ENCODE measurements at places on chromosomes 11 and 22.

DNA sequence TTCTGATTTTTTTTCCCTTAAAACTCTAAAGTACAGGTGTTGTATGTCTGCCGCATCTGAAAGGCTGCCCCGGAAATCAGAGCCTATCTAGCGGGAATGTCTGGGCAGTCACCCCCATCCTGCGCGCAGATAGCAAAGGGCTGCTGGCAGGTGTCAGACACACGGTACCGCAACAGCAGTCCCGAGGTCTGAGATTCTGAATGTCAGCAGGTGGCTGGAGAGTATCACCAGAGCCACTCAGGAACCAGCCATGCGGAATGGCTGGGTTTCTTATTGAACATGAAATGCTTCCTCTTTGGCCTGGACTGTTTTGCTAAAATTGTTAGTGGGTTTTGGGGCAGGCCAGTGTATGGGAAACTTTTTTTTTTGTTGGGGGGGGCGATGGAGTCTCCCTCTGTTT, 53.3 kb downstream of the CERK start:
- no peak for DNase-seq

- no peak for DNase-seq
These were observed 24.0 kb downstream of the TPST2 start for GRCh38 chr22:26565889-26566288.

DNA sequence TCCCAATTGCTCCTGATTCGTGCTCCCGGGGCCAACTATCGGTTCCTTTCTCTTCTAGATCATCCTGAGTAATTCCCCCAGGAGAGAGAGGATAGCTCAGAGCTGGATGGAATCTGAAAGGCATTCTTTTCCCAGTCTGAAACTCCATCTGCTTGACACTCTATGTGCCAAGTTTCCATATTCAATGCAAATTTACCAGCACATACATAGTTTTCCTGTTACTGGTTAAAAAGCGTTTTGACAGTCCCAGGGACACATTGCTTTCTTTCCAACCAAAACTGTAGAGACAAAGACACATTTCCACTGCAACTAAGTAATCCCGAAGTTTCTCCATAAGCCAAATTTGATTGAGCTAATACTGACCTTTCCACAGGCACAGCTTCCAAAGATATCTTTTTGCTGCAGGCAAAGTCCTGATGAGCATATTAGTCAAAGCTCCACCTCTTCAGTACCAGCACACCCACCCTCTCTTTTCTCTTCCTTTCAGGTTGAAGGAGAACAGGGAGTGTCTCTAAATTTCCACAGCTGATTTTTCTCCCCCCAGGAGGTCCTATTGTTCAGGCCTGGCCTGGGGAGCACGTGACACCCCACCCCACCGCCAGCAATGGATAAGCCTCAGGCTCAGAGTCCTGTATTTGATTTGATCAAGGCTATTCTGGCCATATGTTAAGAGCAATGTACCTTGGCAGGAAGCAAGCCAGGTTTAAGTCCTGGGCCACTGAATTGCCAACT, 9.7 kb upstream of the ANKK1 start:
- DNase-seq, result no peak

DNA sequence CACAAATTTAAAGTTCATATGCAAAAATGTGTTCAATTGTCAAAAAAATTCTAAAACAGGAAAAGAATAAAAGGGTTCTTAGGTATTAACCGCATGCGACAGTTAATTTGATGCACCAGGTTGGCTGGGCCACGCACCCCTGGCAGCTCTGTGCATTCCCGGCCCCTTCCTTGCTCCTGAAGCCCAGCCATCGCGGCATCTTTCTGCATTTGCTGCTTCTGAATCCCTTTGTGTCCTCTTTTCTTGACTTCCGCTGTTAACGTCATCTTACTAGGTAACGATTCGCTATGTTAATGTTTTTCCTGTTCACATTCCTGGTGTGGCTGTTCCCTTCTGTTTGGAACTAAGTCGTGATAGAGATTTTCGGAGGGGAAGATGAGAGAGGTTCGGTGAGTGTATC, 7.9 kb upstream of the KLHDC7B start:
- no peak for DNase-seq

GRCh38 chr22:17872471-17872870, 98.2 kb upstream of the BID start:
- DNase-seq, result no peak

DNA sequence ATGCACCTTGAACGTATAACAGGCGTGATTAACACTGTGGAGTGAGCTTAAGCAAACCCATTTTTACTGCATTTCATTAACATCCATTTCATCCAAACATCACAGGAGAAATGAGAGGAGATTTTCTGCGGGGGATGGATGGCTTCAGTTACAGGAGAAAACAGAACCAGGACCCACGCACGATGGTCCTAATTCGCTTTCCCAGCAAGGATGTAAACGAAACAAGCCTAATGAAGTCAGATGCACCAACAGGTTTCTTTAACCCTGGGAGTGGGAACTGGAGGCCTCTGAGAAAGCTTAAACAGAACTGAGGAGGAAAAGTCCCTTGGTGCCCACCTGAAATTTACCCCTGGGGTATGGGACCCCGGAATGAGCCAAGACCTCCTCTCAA, 2.7 kb downstream of the CADM1 start:
- DNase-seq, result no peak

GRCh38 chr11:22467741-22468140, 129.6 kb downstream of the SLC17A6 start:
- DNase-seq, result no peak

DNA sequence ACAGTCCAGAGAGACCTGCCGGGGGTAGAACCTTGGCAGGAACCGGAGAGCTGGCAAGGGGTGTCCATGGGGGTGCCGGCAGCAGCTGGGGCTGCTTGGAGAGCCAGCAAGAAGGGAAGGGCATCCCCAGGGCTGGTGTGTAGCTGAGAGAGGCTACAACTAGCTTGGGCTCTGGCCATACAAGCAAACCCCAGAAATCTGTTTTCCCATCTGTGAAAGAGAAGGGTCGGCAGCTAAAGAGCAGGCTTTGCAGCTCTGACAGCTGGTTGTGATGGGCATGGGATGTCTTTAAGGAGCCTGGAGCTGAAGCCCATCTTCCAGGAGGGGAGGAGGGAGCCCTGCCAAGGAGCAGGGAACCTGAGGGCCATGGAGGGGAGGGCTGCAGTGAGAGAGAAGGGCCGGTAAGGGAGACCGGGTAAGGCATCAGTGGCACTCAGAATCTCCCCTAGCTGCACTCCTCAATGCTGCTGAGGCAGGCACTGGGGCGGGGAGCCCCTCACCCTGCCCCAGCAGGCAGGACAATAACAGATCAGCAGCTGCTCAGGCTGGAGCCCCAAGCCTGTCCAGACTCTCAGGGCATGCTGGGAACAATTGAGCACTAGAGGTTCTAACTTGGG, 3.9 kb downstream of the CHST1 start:
- no peak for DNase-seq

- DNase-seq, result no peak
These were observed 115.9 kb upstream of the CRYBB3 start for GRCh38 chr22:25083807-25084200.

- no peak for DNase-seq
These were observed 1.1 kb downstream of the NPAT start for GRCh38 chr11:108221371-108221770.
